Caki2 (cell line): ENCODE measurements at places on chromosomes 7 and 10.

- no peak for DNase-seq
Observed at GRCh38 chr10:19651549-19651948, 164.7 kb upstream of the PLXDC2 start.

GRCh38 chr10:98446661-98447221 is at the start of gene HPS1:
Gene HPS1, minus strand, starts transcription at chr10:98446935. Its CDS starts 3,695 bp downstream, at chr10:98443240.
- peak; percentile 62 for DNase-seq

DNA sequence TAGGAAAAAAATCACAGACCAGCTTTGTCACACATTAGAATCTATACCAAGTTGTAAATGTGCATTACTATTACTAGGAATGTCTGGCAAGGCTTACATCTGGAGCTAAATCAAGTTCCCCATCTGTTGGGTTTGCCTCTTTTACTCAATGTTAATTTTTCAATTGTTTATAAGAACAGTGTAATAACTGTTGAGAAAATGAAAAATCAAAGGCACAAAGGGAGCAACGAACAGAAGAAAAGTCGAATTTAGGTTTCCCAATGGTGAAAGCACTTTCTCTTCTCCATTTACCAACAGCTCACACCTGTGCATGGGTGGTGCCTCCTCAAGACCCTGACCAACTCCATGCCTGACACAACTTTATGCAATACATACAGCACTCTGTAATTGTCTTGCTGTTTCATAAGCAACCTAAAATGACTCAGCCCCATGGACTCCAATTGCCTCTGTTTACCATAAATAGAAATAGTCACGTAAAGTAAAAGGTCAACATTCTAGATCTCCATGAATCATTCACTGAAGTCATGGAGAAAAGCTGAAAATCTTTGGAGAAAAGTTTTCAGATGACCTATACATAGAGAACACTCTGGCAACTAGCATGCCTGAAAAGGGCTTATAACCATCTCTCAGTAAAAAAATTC is 95.5 kb upstream of the KCNIP2 start:
- DNase-seq, result peak; percentile 37

DNA sequence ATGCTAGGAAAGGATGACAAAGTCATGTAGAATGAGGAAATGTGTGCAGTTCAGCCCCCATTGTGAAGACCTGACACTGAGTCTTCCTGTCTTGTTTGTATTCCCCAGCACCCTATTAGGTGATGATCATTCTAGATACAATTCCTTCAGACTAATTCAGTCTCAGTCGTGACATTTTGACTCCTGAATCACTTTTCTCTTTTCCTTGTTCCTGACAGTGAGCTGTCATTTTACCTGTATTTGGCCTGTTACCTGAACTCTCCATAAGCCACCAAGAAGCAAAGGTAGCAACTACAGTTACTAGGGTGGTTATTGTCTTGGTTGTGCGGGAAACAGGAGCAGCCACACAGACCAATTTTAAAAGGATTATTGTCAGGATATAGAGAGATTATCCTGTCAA is 111.4 kb upstream of the TAC1 start:
- no peak for DNase-seq

- DNase-seq, result no peak
Observed at GRCh38 chr7:95897557-95898251, 125.3 kb downstream of the DYNC1I1 start.

DNA sequence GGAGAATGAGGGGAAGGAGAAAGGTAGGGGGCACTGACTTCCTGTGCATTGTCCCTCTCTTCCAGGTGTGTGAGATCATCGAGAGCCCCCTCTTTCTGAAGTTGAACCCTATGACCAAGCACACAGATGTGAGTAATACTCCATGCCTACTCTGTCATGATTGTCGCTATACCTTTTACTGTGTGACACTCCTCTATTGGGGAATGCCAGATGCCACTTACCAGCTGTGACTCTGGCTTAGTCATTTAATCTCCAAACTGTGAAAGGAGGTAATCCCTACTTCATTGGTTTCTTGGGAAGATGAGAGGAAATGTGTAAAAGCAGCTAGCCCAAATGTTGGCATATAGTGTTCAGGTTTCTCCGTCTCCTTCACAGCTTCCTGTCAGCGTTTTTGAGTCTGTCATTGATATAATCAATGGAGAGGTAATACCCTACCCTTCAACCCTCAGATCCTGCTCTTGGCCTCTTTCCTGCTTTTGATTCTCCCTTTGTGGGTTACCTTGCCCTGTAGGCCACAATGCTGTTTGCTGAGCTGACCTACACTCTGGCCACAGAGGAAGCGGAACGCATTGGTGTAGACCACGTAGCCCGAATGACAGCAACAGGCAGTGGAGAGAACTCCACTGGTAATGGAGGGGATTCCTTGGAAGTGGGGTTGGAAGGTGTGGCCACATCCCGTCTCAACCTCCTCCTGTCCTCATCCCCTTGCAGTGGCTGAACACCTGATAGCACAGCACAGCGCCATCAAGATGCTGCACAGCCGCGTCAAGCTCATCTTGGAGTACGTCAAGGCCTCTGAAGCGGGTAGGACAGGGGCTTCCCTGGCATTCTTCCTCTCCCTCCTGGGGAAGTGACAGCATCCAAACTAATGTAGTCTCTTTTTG is 2.0 kb downstream of the COPS6 start:
- no peak for DNase-seq

GRCh38 chr7:149304006-149304405 is 42.0 kb downstream of the ZNF783 start:
- no peak for DNase-seq

DNA sequence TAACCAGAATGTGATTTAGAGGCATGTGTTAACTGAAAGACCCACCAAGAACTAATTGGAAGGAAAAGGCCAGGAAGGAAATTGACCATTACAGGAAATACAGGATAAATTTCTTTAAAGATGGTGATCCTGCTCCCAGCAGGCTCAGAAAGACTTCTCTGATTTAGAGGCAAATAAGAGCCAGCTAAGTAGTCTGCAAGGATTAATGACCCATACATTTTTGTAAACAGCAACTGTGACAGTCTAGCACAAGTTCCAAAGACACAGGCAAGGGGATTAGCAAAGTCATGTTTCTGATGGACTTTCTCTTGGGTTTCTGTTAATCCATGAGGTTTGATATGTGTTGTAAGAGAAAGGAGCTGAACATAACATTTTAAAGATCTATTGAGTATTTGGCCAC is 425.0 kb downstream of the HTR7 start:
- no peak for DNase-seq

- no peak for DNase-seq
Observed at GRCh38 chr10:79447911-79448731, 2.7 kb upstream of the ZCCHC24 start.

- no peak for DNase-seq
Observed at GRCh38 chr7:131737746-131738465, 181.5 kb upstream of the PODXL start.

- DNase-seq, result no peak
Observed at GRCh38 chr7:142835487-142835886, 19.4 kb upstream of the EPHB6 start.

DNA sequence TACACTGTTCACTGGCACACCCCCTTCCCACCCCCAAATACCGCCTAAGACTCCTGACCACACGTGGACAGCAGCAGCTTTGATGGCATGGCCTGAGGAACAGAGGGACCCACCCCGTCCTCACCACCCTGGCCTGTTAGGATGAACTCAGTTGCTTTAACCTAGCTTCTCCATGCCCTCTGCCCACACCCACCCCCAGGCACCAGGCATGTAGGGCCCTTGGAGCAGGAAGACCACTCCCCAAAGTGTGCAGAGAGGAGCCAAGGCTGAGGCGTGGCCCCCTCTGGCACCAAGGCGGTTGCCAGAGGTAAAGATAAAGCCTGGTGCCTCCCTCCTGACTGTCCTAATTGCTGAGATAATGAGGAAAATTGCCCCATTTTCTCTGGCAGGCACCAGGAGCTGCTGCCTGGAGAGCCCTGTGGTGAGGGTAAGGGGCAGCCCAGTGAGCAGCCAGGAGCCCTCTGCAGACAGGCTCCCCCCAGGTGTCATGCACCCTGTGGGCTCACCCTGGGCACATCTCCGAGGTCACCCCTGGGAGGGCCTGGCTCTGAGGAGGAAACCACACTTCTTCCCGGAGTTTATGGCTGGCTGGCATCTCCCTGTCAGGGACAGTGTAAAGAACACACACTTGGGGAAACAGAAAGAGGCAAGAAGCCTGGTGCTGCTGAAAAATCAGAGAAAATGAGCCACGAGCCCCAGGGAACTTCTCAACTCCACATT is 47.7 kb downstream of the LRRC20 start:
- no peak for DNase-seq

DNA sequence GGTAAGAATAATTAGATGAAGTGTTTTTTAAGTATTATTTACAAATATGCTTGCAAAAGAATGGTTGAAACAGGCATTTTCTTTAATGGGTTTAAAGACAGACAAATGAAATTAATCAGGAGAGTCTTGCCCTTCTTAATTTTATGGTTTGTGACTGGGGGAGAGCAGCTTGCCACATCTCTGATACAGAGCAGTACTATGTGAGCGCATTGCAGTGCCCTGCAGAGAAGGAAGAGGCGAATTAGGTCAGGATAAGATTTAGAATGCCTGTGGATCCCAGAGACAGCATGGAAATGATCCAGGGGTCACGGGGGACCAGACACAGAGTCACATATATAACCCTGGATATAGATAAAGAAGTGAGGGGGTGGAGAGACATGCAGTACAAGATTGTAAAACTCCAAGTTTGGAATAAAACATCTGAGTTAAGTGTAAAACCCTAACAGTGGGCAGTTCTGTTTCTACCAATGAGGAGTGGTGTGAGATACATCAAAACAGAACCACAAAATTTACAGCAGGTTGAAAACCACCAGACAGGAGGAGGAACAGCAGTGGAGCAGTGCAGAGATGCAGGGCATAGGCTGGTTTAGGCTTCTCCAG is 125.5 kb downstream of the FAM204A start:
- no peak for DNase-seq

GRCh38 chr7:100694098-100694745 is at the start of gene GIGYF1:
Gene GIGYF1, minus strand, starts transcription at chr7:100694250. Its CDS starts 6,012 bp downstream, at chr7:100688238.
- no peak for DNase-seq

DNA sequence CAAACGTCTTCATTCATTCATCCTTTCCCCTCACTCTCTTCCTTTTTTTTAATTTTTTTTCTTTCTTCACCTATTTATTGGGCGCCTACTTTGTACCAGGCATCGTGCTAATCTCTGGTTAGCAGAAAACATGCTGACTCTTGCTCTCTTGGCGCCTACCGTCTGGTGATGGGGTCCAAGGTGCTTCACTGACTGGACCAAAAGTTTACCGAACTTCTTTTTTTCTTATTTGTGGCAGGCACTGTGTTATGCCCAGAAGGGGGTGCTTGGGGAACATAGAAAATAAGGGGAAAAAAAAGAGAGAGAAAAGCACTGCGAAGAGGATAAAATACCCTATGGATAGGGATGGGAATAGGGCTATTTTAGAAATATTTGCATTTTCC is 505 bp upstream of the FAM204A start:
- DNase-seq, result no peak

GRCh38 chr10:1121271-1121970 is 65.2 kb downstream of the WDR37 start:
- no peak for DNase-seq

DNA sequence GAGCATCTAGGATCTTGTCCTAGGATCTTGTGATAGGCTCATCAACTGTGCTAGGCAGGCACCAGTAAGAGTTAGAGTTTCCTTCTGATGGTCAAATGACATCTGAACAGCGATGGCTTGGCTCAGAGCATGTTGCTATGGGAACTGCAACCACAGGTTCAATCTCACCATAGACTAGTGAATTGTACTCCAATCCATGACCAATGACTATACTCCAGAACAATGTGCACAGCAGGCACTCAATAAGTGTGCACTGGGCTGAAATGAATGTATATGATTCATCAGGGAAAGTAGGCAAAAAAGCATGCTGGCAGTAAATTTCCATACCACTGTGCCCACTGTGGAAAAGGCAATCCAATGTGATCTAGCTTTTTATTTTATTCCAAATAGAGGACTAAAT is 163.6 kb upstream of the HPS1 start:
- no peak for DNase-seq

GRCh38 chr7:151796091-151796870 is 80.6 kb downstream of the PRKAG2 start:
- peak; percentile 74 for DNase-seq

DNA sequence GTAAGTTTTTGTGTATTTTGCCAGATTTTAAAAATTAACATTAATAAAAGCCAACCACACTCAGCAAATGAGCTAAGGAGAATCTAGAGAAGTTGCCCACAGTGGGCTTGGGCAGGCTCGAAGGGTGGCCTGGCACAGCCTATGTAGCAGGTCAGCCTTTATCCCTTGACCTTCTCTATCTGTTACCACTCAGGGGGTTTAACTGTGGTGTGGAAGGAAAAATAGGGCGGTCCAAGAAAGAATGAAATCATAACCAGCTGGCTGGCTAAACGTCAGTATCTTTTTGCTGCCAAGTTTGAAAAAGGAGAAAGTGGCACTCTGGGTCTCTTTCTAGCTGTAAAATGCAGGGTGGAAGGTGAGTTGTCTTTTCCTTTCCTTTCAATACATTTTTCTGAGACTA is 130.3 kb upstream of the ASAH2 start:
- DNase-seq, result no peak

- DNase-seq, result peak; percentile 60
Observed at GRCh38 chr10:67666416-67667034, 29.5 kb downstream of the CTNNA3 start.

DNA sequence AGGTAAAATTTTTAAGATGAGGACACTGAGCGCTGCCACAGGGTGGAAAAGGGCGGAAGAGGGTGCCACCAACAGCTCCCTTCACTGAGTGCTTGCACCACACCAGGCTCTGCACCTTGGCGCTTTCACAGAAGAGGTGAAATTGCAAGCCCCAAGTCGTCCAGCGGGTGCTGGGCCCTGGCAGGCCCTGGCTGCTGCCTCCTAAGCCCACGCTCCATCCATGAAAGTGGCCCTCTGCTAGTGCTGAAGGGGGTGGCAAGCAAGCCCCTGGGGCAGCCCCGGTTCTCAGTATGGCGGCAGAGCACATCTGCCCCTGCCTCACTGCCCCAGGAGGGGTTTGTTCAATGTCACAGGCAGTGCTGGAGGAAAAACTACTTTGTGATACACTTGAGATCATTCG is 95.1 kb downstream of the SLIT1 start:
- no peak for DNase-seq

GRCh38 chr10:77625379-77625778 is 12.2 kb downstream of the KCNMA1 start:
- no peak for DNase-seq

DNA sequence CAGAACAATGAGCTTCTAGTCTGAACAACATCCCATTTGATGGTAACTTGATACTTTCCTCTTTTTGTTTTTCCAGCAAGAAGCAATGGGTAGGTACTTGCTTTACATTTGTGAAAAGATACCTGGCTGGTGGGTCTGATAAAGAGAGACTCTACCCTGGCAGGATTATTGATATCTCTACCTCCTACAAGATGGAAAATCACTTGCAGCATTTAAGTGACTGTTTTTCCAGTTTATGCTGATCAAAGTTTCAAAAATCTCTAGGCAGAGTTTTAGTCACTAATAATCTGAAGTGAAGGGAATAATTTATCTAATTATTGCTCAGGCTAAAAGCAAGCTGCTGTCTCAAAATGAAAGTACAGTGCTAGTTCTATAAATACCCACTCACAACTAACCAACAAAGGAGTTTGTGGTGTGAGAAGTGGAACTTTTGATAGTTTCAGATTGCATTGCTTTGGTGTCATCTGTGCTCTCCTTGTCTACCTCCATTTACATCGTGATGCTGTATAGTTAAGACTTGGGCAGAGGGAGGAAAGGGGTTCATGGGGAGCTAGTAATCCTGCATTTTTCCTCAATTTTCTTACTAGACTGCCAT is 86.0 kb upstream of the ANKRD1 start:
- DNase-seq, result no peak

- no peak for DNase-seq
Observed at GRCh38 chr10:124697443-124697836, 46.7 kb downstream of the FAM53B start.

- DNase-seq, result no peak
Observed at GRCh38 chr7:26390016-26390415, 98.4 kb downstream of the SNX10 start.
